ENCODE measurements at places on chromosomes 16 and 17. TPM values are rescaled to one million over a fixed set of nuclear protein-coding genes. Genes with fewer than 3 reads are reported as not detected.

GRCh38 chr17:39737760-39738567 lies at the start of gene GRB7:
Gene GRB7 (plus strand): TSS chr17:39737938. CDS start chr17:39742302, 4,364 bp downstream.
- no peak within 1 kb of the TSS for H3K27ac ChIP-seq
- no peaks in the 10 kb centered on the region for H3K36me3 ChIP-seq

IRX3 gene
- total RNA-seq = 62.5 TPM

GRCh38 chr17:38705803-38706504 lies 881 bp downstream of the MLLT6 start:
- peak overlapping the region; percentile 59 for H3K4me3 ChIP-seq
- DNase-seq = peak; percentile 54
- no peaks in the 10 kb centered on the region for H3K27me3 ChIP-seq
- H3K4me1 ChIP-seq = peaks cover 10% of the 10 kb centered on the region

- peaks cover 8% of the 10 kb centered on the region for H3K36me3 ChIP-seq
- no peaks in the 10 kb centered on the region for H3K4me1 ChIP-seq
- no peak overlapping the region for H3K4me3 ChIP-seq
- peak overlapping the region; percentile 34 for H3K27ac ChIP-seq
Observed at GRCh38 chr16:84054916-84055315, 12.3 kb upstream of the SLC38A8 start.

DNA sequence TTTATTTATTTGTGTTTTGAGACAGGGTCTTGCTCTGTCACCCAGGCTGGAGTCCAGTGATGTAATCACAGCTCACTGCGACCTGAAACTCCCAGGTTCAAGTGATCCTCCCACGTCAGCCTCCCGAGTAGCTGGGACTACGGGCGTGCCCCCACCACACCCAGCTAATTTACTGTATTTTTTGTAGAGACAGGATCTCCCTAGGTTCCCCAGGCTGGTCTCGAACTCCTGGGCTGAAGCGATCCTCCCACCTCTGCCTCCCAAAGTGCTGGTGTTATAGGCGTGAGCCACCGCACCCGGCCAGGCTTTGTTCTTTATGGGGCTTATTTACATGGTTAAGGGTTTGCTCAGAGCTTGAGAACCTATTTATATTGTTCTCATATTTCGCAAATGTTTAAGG lies 5.8 kb upstream of the MEIOB start:
- no peak overlapping the region for H3K27ac ChIP-seq
- no peaks in the 10 kb centered on the region for H3K27me3 ChIP-seq

DNA sequence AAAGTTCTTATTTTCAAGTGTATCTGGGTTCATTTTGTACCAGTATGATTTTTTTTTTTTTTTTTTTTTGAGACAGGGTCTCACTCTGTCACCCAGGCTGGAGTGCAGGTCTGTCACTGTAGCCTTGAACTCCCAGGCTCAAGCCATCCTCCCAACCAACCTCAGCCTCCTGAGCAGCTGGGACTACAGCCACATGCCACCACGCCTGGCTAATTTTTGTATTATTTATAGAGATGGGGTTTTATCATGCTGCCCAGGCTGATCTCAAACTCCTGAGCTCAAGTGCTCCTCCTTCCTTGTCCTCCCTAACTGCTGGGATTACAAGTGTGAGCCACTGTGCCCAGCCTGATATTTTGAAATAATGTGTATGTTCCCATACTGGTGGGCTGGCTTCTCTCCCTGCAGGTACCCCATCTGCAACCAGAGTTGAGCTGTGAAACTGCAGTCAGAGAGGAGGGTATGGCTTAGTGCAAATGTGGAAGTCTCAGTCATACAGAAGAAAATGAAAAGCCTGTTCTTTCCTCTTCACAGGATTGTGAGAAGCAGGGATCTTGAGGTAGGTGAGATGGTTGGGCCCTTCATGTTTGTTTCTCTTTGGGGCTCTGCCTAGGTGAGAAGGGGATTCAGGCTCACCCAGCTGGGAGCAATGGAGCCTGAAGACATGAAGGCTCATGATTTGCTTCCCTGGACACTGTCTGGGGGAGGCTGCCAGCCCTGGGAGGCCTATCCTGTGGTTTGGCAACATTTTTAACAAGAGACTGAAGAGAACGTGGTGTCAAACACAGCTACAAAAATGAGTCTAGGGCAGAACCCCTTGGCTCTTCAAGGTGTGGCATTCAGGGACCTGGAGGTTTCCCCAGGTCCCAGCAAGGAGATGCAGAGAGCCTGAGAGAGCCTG lies 41.3 kb upstream of the SIAH1 start:
- H3K27ac ChIP-seq = no peak overlapping the region
- DNase-seq = no peak
- H3K4me3 ChIP-seq = no peak overlapping the region
- no peaks in the 10 kb centered on the region for H3K27me3 ChIP-seq

- no peak overlapping the region for H3K4me3 ChIP-seq
- peaks cover 3% of the 10 kb centered on the region for H3K4me1 ChIP-seq
- DNase-seq = peak; percentile 4
- H3K36me3 ChIP-seq = no peaks in the 10 kb centered on the region
Observed at GRCh38 chr17:80599546-80600305, 55.1 kb downstream of the RPTOR start.

GRCh38 chr17:34051046-34051445 lies 204.0 kb upstream of the CCL2 start:
- no peak overlapping the region for H3K27ac ChIP-seq
- no peak for DNase-seq
- peaks cover 4% of the 10 kb centered on the region for H3K27me3 ChIP-seq
- no peak overlapping the region for H3K4me3 ChIP-seq
- H3K36me3 ChIP-seq = no peaks in the 10 kb centered on the region

DNA sequence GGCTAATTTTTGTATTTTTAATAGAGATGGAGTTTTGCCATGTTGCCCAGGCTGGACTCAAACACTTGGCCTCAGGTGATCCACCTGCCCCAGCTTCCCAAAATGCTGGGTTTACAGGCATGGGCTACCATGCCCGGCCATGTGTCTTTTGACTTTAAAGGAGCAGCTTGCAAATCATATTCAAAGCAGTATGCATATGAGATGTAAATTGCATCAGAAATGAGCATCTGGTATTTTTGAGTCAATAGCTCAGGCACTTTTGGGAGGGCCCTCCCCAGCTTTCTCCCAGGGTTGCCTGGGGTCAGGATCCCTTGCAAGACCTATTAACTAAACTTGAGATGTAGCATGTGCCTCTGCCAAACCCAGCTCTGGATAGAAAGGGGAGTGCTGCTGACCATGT lies 21.5 kb downstream of the EPOP start:
- H3K4me3 ChIP-seq = no peak overlapping the region

DNA sequence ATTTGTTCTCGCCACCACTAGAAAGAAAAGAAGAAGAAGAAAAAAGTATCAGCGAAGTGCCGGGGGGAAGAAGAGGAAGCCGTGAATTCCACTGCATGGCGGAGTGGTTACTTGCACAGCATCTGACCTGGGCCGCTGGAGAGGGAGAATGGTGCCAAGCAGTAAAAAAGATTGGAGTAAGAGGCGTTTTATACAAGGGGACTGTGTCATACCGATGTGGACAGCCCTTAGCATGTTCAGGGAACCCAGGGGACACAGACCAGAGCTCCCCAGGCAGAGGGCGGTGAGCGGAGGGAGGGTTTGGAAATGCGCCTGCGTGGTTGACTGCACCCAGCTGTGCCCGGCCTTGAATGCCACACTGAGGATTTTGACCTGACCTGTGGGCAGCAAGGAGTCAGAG lies 52.8 kb downstream of the PLXDC1 start:
- H3K4me1 ChIP-seq = peaks cover 6% of the 10 kb centered on the region
- no peak overlapping the region for H3K4me3 ChIP-seq
- H3K36me3 ChIP-seq = no peaks in the 10 kb centered on the region

GRCh38 chr17:2563543-2563942 lies 29.9 kb upstream of the PAFAH1B1 start:
- H3K36me3 ChIP-seq = no peaks in the 10 kb centered on the region
- DNase-seq = no peak
- no peaks in the 10 kb centered on the region for H3K27me3 ChIP-seq
- H3K27ac ChIP-seq = no peak overlapping the region
- no peaks in the 10 kb centered on the region for H3K4me1 ChIP-seq

KRTAP2-1 gene
- not detected for total RNA-seq

GRCh38 chr17:27340575-27340974 lies 46.7 kb downstream of the WSB1 start:
- H3K4me3 ChIP-seq = no peak overlapping the region
- peaks cover 19% of the 10 kb centered on the region for H3K4me1 ChIP-seq
- no peak for DNase-seq
- no peaks in the 10 kb centered on the region for H3K27me3 ChIP-seq
- no peaks in the 10 kb centered on the region for H3K36me3 ChIP-seq
- no peak overlapping the region for H3K27ac ChIP-seq

DNA sequence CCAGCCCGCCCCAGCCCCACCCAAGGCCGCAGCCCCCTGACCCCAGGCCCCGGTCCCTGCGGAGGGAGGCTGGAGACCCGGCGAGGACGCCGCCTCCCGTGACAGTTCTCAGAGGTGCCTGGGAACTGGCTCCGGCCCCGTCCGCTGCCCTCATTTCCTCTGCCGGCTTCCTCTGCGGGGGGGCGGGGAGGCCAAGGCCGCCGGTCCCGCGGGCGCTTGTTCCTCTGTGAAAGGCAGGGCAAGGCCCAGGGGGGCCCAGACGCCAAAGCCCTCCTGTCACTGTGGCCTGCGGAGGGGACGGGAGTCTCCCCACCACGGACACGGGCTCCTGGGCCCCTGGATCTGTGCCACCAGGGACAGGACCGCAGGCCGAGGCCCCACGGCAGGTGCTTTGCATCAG lies 5.0 kb upstream of the PVALEF start:
- no peaks in the 10 kb centered on the region for H3K27me3 ChIP-seq
- DNase-seq = peak; percentile 34
- no peaks in the 10 kb centered on the region for H3K4me1 ChIP-seq

GRCh38 chr16:24993722-24994686 lies 21.2 kb downstream of the ARHGAP17 start:
- H3K27ac ChIP-seq = peak overlapping the region; percentile 87
- DNase-seq = no peak
- H3K27me3 ChIP-seq = no peaks in the 10 kb centered on the region

PRSS33 gene
- not detected for total RNA-seq

- DNase-seq = peak; percentile 36
- H3K36me3 ChIP-seq = no peaks in the 10 kb centered on the region
- H3K4me1 ChIP-seq = no peaks in the 10 kb centered on the region
- no peak overlapping the region for H3K27ac ChIP-seq
- no peaks in the 10 kb centered on the region for H3K27me3 ChIP-seq
Observed at GRCh38 chr16:84013787-84014569, 28.6 kb downstream of the SLC38A8 start.

PPL gene
- 89.0 TPM for total RNA-seq

ATP1B2 gene
- 16.0 TPM for total RNA-seq

BAIAP3 gene
- total RNA-seq = 46.6 TPM

GLP2R gene
- total RNA-seq = 1.6 TPM

DNA sequence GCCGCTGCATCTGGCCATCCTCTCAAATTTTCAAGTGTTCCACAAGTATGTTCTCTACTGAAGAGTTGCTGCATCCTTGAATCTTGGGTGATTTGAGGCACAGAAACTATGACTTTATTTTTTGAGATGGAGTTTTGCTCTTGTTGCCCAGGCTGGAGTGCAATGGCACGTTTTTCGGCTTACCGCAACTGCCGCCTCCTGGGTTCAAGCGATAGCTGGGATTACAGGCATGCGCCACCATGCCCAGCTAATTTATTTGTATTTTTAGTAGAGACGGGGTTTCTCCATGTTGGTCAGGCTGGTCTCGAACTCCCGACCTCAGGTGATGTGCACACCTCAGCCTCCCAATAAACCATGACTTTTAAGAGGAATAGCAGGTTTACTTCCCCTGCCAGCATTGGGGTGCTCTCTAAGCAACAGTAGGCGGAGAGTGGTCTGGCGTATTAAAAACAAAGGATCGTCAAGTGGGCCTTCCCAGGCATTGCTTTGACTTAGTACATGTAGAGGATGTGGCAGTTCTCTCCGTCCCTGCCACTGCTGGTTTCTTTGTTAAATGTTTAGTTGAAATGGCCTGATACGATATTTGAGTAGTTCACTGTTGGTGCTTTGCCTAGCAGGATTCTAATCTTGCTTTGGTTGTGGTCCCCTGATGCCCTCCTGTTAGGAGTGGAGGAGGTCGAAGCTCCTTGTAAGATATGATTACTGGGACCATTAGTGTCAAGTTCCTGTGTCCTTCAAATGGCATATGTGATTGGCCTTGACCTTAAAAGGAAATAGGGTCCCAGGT lies 9.5 kb downstream of the PYCARD start:
- peaks cover 63% of the 10 kb centered on the region for H3K36me3 ChIP-seq
- H3K27me3 ChIP-seq = no peaks in the 10 kb centered on the region
- no peak overlapping the region for H3K27ac ChIP-seq

- H3K27ac ChIP-seq = no peak overlapping the region
- no peak overlapping the region for H3K4me3 ChIP-seq
- no peak for DNase-seq
- no peaks in the 10 kb centered on the region for H3K4me1 ChIP-seq
- peaks cover 27% of the 10 kb centered on the region for H3K36me3 ChIP-seq
Observed at GRCh38 chr17:17491546-17491988, 4.6 kb downstream of the RASD1 start.

PLK1 gene
- total RNA-seq = 3.2 TPM

DNA sequence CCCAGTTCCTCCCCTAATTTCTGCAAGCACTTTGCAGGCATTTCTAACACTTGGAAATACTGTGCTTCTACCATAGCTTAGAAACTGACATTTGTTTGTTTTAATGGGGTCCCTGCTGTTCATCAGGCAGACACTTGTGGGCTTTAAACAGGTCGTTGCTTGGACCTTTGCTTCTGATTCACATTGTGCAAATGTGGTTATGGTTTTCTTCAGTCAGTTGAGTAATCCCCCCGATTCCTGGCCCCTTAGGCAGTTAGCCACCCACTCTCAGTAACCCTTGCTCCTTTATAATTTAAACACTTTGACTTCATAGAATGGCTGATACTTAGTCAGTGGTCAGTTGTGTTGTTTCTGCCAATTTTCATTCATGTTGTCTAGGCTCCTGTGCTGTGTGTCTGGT lies 39.4 kb downstream of the SLC47A1 start:
- H3K4me3 ChIP-seq = no peak overlapping the region
- H3K4me1 ChIP-seq = no peaks in the 10 kb centered on the region
- no peaks in the 10 kb centered on the region for H3K27me3 ChIP-seq
- no peaks in the 10 kb centered on the region for H3K36me3 ChIP-seq
- peak; percentile 4 for DNase-seq
- H3K27ac ChIP-seq = no peak overlapping the region

CRYM gene
- 10.2 TPM for total RNA-seq
